ENCODE measurements at places on chromosomes 2 and 18. TPM values are rescaled to one million over a fixed set of nuclear protein-coding genes. Genes with fewer than 3 reads are reported as not detected.

The PROM2 gene
- total RNA-seq = not detected

The UGT1A5 gene
- 0.09 TPM for total RNA-seq

The ZNF638 gene
- 69.1 TPM for total RNA-seq

The ACTG2 gene
- 0.40 TPM for total RNA-seq

The TSPYL6 gene
- total RNA-seq = not detected

The TCF4 gene
- 1.1 TPM for total RNA-seq

The CCDC74A gene
- 16.2 TPM for total RNA-seq

The GAREM1 gene
- 5.6 TPM for total RNA-seq

The SPR gene
- total RNA-seq = 128 TPM

The ZNF396 gene
- total RNA-seq = 0.89 TPM

The DNPEP gene
- 60.4 TPM for total RNA-seq

The SIX2 gene
- 2.8 TPM for total RNA-seq

The RSAD2 gene
- total RNA-seq = 0.13 TPM

The ANKRD30B gene
- total RNA-seq = not detected
